Suppressor macrophage treated with lipopolysaccharide for 1 hour (primary cell): ENCODE measurements at places on chromosomes 2 and 18.

GRCh38 chr2:207073412-207073800 is 92.3 kb downstream of the KLF7 start:
- no peak for DNase-seq

DNA sequence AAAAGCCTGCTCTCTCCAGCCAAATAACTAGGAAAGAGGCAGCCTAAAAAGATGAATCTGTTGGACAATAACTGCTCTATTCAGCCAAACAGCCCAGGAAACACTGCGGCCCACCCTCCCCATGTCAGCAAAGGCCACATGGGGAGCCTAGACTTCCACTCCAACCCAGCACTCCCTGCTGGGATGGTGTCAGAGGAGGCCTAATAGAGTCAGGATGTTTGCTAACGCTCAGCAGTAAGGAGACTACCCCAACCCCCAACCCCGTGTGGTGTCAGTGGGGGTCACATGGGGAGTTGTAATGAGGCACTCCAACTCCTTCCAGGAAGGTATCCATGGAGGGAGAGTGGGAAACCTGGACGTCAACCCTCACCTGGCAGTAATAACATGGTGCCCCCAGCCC is 41.6 kb downstream of the ZBTB7C start:
- no peak for DNase-seq

DNA sequence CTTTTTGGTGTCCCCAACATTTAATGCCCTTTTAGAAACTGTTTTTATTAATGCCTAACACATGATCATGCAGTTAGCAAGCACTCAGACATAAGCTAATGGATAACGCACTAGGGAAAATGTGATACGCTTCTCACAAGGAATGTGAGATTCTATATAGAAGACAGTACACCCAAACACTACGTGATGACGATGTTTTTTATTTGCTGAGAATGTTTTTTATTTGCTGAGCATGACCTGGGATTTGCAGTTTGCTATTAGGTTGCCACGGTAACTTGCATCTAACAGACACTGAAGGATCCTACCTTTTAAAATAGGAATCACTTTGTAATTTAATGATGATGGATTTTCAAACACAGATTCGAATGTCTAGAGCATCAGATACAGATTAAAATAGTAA is 4.9 kb downstream of the SMC6 start:
- DNase-seq = no peak

DNA sequence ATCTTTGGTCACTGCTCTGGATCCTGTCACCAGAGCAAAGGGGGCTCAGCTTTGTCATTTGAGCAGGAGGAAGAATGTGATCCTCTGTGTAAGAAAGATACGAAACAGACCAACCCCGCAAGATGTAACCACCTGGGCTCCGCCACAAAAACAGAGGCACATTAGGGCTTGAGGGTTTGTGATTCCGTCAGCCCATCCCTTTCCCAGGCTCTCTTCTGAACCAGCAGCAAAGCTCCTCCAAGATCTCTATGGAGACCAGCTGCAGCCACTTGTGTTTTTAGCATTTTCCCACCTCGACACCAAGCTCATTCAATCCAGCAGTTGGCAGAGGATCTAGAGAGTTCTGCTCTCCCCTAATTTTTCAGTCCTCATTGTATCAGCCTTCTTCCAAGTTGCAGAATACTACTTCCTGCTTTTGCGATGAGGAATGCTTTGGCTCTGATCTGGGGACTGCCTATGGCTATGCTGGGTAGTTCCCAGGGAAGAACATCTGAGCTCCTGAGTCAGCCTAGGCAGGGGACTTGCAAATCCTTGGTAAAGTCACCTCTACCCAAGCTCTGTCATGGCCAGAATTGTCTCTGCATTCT is 139.6 kb upstream of the RAB12 start:
- peak; percentile 14 for DNase-seq

DNA sequence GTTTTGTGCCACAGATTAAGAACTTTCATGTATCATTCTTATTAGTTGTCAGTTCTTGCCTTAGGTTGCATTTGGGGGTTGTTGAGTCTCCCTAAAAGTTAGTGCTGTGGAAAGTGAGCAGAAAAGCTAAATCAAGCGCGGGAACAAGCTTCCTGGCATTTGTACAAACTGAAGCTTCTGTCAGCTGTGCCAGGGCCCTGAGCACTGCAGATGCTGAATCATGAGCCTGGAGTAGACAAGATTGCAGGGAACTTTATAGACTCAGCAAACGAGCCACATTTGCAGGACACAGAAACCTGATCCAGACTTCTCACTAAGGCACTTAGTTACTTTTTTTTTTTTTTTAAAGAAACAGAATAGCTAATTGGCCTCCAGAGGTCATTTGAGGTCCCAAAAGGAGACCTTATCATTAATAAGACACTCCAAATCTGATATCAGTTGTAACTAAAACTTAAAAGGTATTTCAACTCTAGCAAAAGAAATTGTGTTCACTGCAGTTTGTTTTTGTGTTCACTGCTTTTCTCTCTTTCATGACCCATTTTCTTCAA is 88.7 kb downstream of the ADAM23 start:
- DNase-seq = no peak

DNA sequence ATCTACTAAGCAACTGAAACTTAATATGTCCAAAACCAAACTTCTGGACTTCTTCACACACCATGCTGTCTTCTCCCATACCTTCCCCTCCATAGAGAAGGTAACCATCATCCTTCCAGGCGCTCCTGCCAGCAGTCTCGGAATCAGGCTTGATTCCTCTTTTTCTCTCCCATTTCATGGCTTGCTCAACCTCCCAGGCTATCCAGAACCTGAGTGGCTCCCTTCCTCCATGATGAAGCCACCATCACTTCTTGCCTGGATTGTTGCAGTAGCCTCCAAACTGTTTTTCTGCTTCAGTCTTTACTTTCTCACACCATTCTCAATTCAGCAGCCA is 40.1 kb upstream of the NDUFV2 start:
- DNase-seq = peak; percentile 44

- no peak for DNase-seq
Observed at GRCh38 chr2:148519013-148519412, 125.5 kb upstream of the EPC2 start.

DNA sequence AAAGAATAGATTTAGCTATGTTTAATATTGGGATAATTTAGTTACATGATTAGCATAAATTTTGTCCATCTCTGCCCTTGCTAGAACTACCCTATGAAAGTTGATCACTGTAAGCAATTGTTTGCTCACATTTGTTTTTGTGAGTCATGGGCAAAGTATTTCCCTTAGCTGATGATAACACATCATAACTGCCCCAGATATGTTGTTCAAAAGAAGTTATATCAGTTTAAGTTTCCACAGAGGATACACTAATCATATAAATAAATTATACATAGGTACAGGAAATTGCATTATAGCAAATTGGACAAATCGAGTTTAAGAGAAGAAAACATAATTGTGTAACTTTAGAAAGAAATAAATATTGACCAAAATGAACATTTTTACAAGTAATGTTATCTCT is 223.2 kb upstream of the PIK3C3 start:
- DNase-seq = no peak

DNA sequence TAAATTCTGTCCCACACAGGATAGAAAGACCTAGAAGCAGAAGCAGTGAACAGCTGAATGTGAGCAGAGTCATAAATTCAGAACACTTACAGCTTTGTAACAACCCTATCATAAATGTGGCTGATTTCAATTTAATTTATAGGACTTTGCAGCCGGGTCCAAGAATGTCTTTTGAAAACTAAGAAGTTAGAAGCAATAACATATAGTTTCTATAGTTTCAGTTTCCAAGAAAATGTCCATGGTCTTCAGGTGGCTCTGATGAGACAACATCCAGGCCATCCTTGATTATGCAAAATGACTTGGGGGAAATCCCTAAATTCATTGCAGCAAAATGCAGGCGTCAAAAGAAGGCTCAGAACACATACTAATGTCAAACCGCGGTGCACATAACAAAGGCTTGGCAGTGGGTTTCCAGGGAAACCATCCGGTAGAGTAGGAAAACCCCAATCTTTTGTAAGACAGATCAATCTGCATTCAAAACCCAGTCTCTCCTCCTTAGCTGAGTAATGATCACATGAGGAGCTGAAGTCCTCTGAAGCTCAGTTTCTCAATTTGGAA is 442.2 kb upstream of the ID2 start:
- DNase-seq = peak; percentile 92

- DNase-seq = no peak
Observed at GRCh38 chr2:159226608-159227385, 59.7 kb downstream of the WDSUB1 start.

GRCh38 chr2:26922405-26923188 is 47.8 kb upstream of the MAPRE3 start:
- DNase-seq = peak; percentile 52

GRCh38 chr2:88095022-88095421 is 27.4 kb downstream of the SMYD1 start:
- no peak for DNase-seq

GRCh38 chr2:119716284-119716672 is 37.3 kb downstream of the TMEM177 start:
- DNase-seq = no peak

DNA sequence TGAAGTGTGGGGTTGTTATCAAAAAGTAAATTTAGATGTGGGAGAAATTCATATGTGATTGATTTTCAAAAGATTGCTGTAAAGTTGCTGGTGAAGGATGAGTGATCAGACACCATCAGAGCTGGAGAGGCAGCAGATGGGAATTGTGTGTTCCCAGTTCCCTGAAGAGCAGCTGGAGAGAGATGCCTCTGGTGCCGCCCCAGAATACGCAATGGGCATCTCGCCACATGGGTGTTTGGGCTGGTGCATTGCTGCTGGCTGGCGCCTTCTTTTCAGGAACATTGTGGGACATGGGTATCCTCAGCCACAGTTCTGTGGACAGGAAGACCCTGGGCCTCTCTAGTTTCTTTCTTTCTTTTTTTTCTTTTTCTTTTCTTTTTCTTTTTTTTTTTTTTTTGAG is 11.9 kb downstream of the ATG4B start:
- no peak for DNase-seq

GRCh38 chr18:6257950-6258349 is 156.8 kb downstream of the L3MBTL4 start:
- no peak for DNase-seq

DNA sequence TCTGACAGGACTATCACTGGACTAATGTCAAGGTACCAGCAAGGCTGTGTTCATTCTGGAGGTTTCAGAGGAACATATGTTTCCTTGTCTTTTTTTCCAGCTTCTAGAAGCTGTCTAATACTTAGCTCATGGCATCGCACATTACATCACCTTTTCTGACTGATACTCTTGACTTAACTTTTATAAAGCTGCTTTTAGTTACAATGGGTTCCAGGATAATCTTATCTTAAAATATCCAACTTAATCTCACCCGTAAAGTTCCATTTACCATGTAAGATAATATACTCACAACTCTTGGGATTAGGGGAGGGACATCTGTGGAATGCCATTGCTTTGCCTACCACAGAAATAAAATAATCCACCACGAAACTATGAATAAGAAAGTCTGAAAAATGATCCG is 394.2 kb downstream of the CDH19 start:
- DNase-seq = no peak

DNA sequence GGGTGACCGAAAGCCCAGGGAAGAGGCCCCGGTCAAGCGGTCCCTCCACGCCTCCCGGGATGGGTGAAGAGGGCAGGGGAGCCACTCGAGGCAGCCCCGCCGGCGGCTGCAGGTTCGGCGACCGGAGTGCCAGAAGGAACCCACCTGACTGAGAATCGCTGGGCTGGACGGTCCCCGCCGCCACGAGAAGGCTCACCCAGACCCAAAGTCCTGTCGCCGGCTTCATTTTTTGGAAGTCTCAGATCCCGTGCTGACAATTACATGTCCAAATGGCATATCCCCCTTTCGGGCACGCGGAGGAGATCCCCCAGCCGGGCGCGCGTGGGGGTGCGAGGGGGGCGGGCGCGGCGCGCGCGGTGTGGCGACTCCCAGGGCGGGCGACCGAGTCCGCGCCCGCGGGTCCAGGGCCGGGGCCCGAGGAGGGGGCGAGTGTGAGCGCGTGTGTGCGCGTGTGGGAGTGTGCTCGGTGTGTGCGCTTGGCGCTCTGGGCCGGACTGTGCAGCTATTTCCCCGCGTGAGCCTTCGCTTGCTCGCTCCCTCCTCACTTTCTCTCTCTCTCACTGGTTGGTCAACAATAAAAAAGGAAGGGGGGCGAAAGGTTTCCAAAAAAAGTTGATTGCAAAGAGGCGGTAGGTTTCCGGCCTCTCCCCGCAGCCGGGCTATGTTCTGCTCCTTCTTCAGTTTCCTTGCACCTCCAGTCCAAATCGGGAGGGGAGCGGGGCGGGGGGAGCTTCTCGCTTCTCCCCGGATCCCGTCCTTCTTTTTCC is at the start of gene ERBB4:
Gene ERBB4, minus strand, starts transcription at position 498 of the 767 bp plus-strand sequence. Its CDS starts 272 bp downstream, at position 226.
- peak; percentile 7 for DNase-seq

DNA sequence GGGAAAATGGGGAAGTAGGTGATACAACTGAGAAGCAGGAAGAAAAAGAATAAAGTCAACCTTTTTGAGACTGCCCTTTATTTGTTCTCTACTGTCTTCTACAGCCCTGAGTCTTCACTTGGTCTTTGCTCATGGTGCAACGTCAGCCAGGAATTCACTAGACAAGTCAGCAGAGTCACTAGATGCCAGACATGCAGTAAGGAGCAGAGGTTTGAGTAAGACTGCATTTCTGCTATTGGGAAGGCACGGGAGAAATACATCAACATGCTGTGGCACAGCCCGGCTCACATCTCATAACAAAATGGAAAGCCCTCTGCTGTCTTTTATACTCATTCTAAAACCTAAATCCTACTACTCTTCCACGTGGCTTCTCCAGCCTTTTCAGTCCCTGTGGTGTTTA is 67.1 kb downstream of the PRELID3A start:
- no peak for DNase-seq

DNA sequence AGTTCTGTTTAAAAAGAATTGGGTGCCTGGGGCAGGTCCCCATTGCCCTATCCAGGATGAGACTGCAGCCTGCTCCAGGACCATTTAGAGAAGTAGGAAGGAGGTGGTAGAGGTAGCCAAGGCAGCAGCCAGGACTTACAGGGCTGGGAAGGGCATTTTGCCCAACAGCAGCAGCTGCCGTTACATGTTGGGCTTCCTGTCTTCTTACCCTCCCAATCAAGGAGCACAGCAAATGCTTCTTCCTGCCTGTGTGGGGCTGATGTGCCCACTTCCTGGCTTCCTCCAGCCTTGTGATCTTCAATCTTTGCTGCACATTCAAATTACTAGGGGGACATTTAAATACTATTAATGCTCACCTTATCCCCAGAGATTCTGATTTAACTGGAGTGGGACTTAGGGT is 112.0 kb downstream of the QPCT start:
- no peak for DNase-seq

GRCh38 chr18:79883461-79884293 is 67.8 kb downstream of the SLC66A2 start:
- no peak for DNase-seq

- DNase-seq = no peak
Observed at GRCh38 chr2:22912398-22912797, 472.6 kb upstream of the KLHL29 start.

GRCh38 chr2:143422681-143423080 is 293.5 kb downstream of the ARHGAP15 start:
- DNase-seq = no peak

- no peak for DNase-seq
Observed at GRCh38 chr18:36692371-36692770, 136.4 kb downstream of the TPGS2 start.

- peak; percentile 95 for DNase-seq
Observed at GRCh38 chr2:128232965-128233789, 85.5 kb downstream of the HS6ST1 start.

GRCh38 chr2:74886811-74887210 is 52.9 kb downstream of the HK2 start:
- DNase-seq = no peak
